AG04449 (cell line): ENCODE measurements at places on chromosomes 4 and X.

DNA sequence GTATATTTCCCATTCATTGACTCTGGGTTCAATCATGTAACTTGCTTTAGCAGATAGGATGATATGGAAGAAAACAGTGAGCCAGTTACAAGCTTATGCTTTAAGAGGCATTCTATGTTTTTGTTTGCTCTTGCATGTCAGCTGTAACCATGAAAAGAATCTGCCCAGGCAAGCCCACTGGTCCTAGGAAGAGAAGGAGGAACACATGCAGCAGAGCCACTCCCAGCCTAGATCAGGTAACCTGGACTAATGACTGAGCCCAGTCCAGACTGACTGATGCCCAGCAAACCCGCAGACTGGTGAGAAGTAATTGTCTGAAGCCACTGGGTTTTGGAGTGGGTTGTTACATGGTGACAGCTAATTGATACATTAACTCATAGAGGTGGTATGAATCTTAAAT, 167.9 kb downstream of the COL4A6 start:
- DNase-seq: no peak

GRCh38 chr4:147361726-147362125, 119.2 kb upstream of the EDNRA start:
- DNase-seq: no peak

DNA sequence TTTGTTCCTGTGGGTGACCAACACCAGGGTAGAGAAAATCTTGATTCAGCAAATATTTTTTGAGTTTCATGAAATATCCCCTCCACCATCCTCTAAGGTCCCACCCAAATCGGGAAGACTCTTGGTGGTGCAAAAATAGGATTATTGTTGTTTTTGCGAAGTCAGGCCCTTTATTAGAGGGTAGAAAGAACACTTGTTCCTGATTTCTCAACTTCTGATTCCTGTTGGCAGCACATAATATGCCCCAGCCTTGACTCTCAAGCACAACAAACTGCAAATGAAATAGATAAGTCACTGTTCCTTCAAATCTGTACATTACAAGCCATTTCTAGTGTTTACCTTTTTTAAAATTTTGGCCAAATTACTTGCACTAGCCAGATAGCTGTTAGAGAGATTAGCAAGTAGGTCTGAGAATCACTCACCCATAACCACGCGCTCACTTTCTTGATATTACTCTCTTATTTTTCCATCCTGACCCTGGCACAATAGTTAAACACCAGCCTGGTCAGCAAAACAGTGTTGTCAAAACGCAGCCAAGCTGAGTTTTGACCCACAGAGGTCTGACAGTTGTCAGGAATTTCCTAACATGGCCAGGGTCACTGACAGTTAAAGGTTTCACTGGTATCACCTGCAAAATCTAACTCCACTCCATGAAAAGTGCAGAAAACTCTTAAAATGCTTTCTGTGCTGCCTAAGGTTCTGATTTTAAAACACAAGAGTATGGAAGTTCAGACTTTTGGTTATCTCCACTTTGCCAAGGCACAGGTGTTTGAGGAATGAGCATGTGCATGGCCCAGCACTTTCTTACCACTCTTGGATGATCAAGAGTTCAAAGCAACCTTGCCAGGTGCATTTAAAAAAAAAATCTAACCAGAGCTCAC, 69.8 kb downstream of the RBM47 start:
- DNase-seq: no peak

DNA sequence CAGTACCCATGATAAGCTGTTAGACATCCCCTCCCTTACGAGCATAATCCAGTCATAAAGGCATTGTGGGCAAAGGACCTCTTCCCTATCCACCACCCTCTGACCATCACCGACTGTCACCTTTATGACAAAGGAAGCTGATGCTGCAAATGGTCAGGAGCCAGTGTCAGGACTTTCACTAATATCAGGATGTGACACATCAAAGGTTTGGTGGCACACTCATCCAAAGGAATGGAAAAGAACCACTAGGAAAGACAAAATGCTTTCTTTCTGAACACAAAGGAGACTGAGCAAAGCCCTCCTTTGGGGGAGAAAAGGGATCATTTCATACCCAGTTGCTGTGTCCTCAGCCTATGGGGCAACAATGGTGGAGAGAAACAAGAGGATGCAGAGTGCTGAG, 66.9 kb upstream of the PROM1 start:
- no peak for DNase-seq

DNA sequence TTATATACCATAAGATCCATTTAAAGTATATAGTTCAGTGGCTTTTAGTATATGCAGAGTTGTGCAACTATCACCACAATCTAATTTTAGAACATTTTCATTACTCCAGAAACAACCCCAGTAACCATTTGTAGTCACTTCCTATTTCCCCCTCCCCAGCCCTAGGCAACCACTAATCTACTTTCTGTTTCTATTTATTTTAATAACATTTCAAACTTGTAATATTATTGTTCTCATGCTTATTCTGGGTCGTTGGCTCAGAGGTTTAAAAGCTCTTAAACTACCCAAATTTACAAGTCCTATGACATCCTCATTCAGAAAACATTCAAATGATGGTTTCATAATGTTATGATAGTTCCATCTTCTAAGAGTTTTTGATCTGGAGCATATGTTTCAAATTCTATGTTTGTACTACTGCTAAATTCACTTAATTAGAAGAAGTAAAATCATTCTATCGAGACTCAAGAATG, 18.4 kb downstream of the XIAP start:
- no peak for DNase-seq

DNA sequence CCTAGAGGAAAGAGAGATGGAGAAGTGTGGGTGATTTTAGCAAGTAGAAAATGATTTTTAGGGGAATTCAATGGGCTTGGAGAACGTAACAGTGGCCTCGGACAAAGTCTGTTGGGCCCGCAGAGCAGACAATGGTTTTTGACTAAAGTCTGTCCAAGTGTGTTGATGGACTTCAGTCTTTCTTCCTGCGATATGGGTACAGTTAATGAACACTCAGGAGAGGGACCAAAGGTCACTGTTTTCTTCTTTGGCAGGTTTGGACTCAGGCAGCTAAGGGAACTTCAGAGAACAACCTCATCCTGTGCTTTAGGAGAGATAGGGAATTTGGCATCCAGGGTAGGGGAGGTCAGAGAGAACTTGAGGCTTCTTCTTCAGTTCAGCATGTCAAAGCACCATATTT, 38.0 kb downstream of the CC2D2A start:
- DNase-seq: no peak

DNA sequence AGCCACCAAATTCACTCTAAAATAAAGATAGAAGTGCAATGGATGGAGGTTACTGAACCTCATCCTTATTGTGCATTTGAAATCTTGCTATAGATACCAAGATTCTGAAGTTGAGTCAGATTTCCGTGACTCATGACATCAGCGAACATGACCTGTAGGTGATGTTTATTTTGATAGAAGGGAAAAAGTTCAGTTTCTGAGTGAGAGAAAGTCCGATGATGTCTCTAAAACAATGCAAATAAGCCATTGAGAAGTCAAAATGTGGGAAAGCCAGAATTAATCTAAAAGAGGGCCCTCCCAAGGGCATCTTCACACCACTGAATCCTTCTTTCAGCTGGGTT, 20.0 kb downstream of the PHOX2B start:
- DNase-seq: no peak

DNA sequence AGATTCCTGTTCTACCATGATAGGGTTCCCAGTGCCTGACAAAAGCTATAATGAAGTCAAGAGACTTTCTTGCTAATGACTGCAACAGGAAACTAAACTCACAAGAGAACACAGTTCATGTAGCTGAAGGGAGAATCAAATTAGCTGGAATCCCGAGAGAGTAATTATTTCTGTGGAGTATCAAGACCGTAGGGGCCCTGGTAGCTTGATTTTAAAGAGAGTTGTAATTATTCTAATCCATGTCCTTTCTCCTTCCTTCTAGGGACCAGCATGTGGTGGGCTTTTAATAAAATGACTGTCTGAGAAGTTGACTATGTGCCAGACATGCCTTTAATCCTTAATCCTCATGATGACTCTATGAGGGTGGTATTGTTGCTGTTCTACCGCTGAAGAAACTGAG, 1.7 kb upstream of the TRPC5OS start:
- no peak for DNase-seq

- no peak for DNase-seq
These were observed 1.6 kb upstream of the GIMD1 start for GRCh38 chr4:106370214-106370613.

GRCh38 chrX:19627081-19627480, 111.8 kb upstream of the MAP3K15 start:
- no peak for DNase-seq

- no peak for DNase-seq
These were observed at the start of gene SLC6A8 for GRCh38 chrX:153687121-153688039. Gene SLC6A8, plus strand, starts transcription at chrX:153687926. Its CDS starts 649 bp downstream, at chrX:153688575.

DNA sequence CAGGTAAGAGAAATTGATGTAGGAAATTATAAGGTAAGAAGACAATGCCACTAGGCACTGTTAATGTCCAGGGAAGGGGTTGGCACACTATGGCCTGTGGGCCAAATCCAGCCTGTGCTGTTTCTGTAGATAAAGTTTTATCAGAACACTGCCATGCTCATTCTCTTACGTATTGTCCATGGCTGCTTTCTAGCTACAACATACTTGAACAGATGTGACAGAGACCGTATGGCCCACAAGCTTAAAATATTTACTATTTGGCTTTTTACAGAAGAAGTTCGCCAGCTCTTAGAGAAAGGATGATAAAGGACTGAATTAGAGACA, 168.0 kb downstream of the CDS1 start:
- DNase-seq: no peak

DNA sequence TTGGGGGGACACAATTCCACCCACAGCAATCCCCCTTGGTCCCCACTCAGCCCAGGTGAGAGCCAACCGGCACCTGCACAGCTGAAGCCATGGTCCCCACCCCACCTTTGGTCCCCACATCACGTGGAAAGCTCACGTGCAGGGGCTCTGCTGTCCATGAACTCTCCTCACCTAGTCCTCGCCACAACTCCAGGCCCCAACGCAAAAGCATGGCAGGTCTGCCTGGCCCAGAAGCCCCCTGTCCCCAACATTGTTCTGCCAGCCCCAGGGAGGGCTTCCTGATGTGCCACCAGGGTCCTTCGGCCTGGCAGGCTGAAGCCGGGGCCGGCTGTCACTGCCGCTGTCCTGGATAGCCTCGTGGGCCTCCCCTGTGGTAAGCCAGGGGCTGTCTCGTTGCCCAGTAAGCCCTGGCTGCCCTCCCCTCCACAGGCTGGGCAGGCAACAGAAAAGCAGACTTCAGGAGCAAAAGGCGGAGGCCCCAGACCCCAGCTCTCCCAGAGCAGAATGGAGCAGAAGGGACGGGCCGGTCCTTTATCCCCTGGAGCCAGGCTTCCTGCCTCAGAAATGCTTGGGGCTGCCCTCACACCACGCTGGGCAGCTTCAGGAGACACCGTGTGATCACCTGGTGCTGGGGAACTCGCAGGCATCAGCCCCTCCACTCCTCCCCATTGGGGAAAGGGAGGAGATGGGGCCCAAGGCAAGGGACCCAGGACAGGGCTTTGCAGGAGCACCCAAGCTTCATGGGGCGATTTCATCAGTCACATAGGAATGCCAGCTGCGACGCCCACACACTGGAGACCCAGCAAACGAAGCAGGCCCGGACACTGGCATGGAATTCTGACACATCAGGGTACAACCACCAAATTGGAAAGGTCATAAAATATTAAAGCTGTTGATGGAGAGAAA, 103.7 kb downstream of the ADRA2C start:
- DNase-seq: no peak

DNA sequence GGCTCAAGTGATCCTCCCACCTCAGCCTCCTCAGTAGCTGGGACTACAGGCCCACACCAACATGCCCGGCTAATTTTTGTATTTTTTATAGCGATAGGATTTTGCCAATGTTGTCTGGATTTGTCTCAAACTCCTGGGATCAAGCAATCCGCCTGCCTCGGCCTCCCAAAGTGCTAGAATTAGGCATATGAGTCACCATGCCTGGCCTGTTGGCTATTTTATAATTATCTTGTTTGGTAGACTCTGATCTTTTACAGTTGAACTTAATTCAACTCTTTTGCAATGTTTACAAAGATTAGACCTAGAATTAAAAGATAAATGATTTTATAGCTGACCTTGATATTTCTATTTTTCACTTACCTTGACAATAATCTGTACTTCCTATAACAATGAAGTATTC, 18.0 kb downstream of the DCK start:
- no peak for DNase-seq

GRCh38 chr4:33711826-33712225, 2532.5 kb downstream of the ARAP2 start:
- no peak for DNase-seq

- DNase-seq: no peak
These were observed 6.9 kb downstream of the SH3TC1 start for GRCh38 chr4:8205749-8206611.

DNA sequence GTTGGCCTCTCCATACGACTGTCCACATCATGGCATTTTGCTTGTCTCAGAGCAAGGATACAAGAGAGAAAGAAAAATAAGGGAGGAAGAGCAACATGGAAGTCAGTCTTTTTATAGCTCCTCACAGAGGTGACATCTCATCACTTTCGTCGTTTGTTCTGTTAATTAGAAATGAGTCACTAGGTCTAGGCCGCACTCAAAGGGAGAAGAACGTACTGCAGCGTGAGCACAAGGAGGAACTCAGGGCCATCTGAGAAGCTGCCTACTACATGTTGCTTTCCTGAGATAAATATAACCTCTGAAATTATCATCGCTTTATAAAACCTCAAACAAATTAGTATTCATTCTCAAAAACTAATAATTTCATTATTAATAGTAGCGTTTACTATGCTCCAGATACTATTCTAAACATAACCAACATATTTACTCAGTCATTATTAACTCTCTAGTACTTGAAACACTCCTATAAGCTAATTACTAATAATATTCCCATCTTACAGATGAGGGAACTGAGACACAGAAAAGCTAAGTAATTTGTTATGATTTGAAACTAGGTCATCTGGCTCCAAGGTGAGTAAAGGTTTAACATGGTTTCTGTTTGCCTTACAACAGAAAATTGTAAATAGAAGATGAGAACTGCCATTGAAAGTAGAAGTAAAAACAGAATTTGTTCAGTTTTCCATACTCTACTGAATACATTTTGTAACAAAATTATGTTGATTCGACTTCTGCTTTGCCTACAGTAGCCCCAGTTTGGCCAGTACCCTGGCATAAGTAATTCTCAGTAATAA, 213.2 kb upstream of the UGT8 start:
- no peak for DNase-seq

GRCh38 chrX:129831091-129831885, 12.4 kb downstream of the ZDHHC9 start:
- no peak for DNase-seq

DNA sequence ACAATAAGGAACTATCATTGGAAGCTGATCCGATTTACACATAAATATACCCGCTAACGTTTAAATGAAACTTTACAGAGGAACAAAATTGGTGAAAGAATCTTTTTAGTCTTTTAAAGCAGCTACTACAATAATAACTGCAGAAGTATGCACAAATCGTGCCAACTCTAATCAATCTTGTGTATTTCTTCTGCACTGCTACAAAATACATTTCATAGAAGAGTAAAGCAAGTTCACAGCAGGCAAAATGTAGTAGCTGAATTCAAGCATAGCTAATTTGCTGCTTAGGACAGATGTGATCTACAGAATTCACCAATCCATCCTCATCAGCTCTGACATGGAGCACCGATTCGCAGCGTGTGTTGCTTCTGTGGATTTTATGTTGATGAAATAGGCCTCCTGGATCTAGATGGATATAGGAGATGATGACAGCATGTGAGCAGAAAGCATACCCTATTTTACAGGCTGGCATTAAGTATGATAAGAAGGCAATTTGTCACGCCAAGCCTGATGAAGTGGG, 367.3 kb upstream of the FGF13 start:
- no peak for DNase-seq

GRCh38 chr4:150501009-150501727, 80.8 kb upstream of the MAB21L2 start:
- DNase-seq: peak; percentile 65
